ENCODE measurements at places on chromosomes 12 and 14.

DNA sequence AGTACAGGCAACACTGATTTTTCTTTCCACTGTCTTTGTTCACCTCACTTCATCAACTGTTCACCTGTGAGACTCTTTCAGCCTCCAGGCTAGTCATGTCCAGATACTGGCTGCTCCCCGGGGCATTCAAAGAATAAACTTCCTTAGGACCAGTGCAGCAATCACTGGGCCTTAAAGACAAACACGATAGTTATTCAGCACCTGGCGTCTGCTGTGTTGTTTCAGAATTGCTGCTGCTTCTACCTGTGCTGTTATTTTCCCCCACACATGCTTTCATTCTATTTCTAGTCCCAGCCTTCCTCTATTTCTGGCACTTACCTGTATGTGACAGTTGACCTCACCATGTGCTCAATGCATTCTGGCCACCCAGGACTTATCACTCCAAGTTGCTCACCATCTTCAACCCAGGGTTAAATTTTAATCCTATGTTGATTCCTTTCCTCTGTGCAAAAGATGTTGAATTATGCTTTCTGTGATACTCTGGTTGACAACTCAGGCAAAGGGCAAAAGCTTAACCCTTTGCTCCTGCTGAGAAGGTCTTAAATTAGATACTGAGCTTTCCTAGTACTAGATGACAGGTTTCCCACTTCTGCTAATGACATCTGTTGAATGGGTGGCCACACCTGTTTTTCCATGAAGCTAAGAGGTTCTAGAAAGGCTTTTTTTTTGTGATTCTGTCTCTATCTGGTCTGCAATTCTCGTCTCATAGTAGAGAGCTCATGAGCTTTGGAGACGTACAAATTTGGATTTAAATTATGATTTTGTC, 41.4 kb downstream of the PTPRQ start:
- DNase-seq: no peak

DNA sequence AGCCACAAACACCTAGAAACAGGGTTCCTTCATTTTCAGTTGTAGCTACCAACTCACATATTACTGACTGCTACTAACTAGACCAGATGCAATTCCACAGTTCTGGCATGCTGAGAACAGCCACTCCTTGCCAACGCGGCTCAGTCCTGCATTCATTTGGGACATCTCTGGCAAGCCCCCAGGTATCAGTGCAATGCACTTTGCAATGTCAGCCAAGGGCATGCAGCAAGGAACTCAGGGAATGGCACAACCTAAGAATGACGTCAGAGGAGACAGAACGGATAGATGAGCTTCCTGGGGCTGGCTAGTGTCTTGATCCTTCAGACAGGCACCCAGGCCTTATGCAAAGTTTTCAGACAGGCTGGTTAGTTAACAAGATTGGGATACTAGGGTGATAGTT, 29.6 kb downstream of the MAP3K9 start:
- DNase-seq: no peak

DNA sequence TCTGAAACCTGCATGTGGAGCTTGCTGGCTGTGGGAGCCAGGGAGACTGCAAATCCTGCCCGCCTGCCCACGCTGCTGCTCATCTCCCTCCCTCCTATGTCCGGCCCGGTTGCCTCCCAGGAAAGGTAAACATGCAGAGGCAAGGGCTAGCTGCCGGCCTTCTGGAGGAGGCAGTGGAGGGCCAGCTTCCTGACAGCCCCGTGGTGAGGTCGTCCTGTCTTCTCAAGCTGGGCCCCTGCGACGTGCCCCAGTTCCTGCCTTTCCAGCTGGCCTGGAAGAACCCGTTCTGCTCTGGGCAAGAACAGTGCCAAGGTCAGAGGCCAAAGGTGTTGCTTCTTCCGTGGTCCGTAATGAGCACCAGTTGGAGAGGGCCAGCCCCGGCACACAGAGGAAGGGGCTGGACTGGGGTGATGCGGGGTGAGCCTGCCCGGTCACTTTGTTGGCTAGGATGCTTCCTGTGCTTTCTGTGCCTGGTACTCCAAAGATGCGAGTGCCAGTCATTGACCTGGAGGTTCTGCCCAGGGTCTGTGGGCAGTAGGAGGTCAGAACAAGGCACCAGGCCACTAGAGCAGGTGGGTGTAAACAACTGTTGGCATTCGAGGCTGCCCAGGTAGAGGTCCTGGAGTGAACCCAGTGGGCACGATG, 25.3 kb downstream of the TPCN1 start:
- DNase-seq: no peak

DNA sequence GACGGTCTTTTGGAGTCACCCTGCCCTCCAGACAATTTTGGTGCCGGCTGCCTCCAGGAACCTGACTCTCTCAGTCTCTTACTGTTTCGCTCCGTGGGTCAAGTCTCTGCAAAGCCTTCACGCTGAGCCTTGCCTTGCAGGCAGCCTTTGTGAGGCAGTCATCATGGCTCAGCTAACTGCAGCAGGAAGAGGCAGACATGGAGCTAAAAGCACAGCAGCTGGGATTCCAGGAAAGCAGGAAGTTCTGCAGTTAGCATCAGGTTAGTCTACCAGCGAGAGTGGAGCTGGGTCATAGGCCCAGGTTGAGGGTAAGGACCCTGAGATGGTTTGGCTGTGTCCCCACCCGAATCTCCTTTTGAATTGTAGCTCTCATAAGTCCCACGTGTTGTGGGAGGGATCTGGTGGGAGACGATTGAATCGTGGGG, 305.4 kb downstream of the PCNX1 start:
- no peak for DNase-seq

DNA sequence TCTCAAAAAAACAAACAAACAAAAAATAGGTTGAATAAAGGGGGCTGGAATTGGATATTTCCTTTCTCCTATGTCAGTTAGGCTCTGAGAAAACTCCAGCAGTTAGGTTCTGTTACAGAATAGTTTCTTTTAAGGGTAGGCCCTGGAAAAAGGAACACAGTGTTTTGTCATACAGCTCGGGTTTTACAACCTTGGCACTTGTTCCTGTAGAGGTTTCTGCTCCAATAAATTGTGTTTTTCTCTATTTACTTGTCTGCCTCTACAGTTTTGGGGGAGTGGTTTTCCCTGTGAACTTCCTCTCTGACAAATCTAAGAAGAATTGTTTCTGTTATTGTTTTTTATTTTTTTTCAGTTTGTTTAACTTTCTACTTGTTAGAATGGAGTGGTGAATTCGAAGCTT, 167.6 kb downstream of the ACSS3 start:
- no peak for DNase-seq

DNA sequence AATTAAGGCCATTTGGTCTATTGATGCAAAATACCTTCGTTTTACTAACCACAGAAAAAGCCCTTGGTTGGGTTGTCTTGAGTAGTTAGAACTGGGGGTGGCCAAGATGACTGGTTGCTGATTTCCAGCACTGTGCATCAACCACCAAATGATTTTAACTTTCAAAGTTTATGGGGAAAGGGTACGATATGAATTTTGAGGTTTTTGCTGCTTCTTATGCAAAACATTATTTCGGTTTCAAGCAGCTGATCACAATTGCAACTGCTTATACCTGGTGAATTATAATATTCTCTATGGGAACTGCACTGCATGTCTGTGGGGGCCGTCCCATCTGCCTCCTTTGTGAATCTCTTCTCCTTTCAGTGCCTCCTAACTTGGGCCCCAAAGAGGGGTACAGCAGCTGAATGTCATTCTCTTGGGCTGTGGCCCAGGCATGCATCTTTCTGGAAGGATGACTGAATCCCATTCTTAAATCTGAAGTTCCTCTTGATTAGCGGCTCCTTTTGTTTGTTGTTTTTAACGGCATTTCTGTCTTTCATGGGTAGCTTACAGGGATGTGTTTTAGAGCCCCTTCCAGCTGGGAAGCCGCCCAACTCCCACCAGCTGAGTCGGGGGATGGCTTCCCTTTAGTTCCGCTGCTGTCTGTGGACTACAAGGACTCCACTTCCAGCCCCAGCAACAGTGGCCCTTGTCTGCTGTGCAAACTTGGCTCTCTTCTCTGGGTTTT, 479.8 kb downstream of the ZFP36L1 start:
- no peak for DNase-seq

GRCh38 chr12:112546339-112546738, 127.6 kb downstream of the PTPN11 start:
- no peak for DNase-seq

Data from central memory CD8-positive, alpha-beta T cell (primary cell).